ENCODE measurements at places on chromosomes 7 and 10. TPM values are rescaled to one million over a fixed set of nuclear protein-coding genes. Genes with fewer than 3 reads are reported as not detected.
A peak's percentile ranks its signal among the peaks of the same experiment; 100 is the strongest.

- H3K27me3 ChIP-seq, result no peaks in the 10 kb centered on the region
- H3K36me3 ChIP-seq, result peaks cover 5% of the 10 kb centered on the region
- H3K4me3 ChIP-seq, result no peak overlapping the region
- H3K27ac ChIP-seq, result no peak overlapping the region
- peaks cover 26% of the 10 kb centered on the region for H3K4me1 ChIP-seq
- no peak for DNase-seq
Observed at GRCh38 chr7:2175514-2175913, 57.2 kb downstream of the MAD1L1 start.

Gene TMEM120A
- 42.7 TPM for total RNA-seq

DNA sequence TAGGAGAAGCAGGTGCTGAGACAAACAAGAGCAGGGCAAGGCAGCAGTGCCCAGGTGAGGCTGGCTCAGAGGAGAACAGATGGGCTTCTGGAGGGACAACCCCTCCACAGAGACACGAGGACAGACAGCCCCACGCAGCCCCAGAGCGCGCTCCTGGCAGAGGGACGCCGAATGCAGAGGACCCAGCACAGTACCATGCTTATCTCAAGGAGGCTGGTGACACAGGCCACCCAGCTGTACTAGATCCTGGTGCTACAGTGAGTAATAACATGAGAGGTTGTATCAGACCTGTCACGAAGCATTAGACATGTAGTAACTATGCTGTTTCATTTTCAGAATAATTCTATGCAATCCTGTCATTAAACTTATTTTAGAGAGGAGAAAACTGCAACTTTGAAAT, 60.4 kb upstream of the NCAPG2 start:
- no peak overlapping the region for H3K4me3 ChIP-seq
- no peaks in the 10 kb centered on the region for H3K4me1 ChIP-seq
- no peak overlapping the region for H3K27ac ChIP-seq
- no peaks in the 10 kb centered on the region for H3K27me3 ChIP-seq

- no peak overlapping the region for H3K27ac ChIP-seq
- no peak for DNase-seq
- H3K36me3 ChIP-seq, result no peaks in the 10 kb centered on the region
- no peaks in the 10 kb centered on the region for H3K4me1 ChIP-seq
- H3K27me3 ChIP-seq, result no peaks in the 10 kb centered on the region
Observed at GRCh38 chr7:68425377-68425776, 1172.9 kb upstream of the AUTS2 start.

Gene UCMA
- total RNA-seq, result not detected

DNA sequence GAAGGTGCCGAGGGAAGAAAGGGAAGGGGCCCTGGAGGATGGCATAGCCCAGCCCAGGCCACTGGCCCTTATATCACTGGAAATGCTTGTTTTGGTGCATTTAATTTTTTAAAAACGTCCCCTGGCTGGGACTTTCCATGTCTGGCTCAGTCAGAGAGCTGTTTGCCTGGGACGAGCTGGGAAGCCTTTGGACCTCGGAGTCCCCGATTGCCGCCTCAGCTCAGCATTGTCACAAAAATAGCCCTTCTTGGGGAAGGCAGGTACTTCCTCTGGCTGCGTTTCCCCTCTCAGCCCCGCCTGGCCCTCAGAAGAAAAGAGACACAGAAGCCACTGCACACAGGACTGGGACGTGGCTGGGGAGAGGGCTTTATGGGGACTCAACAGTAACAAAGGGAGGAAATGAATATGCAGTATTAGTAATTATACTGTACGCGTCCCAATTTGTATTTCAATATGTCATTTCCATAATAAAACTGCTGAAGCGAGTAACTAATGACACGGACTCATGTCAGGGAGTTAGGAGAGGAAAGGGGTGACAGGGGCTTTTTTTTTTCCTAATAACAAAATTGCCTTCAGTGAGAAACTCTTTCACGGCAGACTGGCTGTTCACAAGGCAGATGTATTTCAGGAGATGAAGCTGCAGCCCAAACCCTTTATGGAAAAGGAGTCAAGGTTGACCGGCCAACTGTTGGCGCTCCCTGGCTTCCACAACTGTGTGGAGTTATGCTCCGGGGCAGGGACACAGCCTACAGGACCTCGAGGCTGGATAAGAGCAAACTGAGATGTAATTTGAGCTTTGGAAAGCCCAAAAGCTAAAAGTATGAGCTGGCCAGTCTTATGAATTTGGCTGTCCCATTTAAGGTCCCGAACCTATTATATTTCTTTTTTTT, 31.0 kb upstream of the MXI1 start:
- no peak overlapping the region for H3K4me3 ChIP-seq
- H3K4me1 ChIP-seq, result peaks cover 3% of the 10 kb centered on the region
- H3K27ac ChIP-seq, result peak overlapping the region; percentile 18

Gene FOXP2
- total RNA-seq, result 10.1 TPM

GRCh38 chr10:113047963-113048781, 98.1 kb downstream of the TCF7L2 start:
- H3K27me3 ChIP-seq, result no peaks in the 10 kb centered on the region
- no peaks in the 10 kb centered on the region for H3K36me3 ChIP-seq
- DNase-seq, result no peak
- peaks cover 46% of the 10 kb centered on the region for H3K4me1 ChIP-seq

- H3K4me1 ChIP-seq, result no peaks in the 10 kb centered on the region
- H3K27me3 ChIP-seq, result peaks cover 8% of the 10 kb centered on the region
- no peaks in the 10 kb centered on the region for H3K36me3 ChIP-seq
- no peak overlapping the region for H3K27ac ChIP-seq
Observed at GRCh38 chr10:7706534-7707073, 3.5 kb downstream of the ITIH2 start.

- DNase-seq, result no peak
- no peak overlapping the region for H3K4me3 ChIP-seq
- H3K27me3 ChIP-seq, result no peaks in the 10 kb centered on the region
- H3K4me1 ChIP-seq, result no peaks in the 10 kb centered on the region
- no peaks in the 10 kb centered on the region for H3K36me3 ChIP-seq
- H3K27ac ChIP-seq, result no peak overlapping the region
Observed at GRCh38 chr10:106395041-106395749, 769.3 kb downstream of the SORCS1 start.
